ENCODE measurements at places on chromosomes 13 and 19.

DNA sequence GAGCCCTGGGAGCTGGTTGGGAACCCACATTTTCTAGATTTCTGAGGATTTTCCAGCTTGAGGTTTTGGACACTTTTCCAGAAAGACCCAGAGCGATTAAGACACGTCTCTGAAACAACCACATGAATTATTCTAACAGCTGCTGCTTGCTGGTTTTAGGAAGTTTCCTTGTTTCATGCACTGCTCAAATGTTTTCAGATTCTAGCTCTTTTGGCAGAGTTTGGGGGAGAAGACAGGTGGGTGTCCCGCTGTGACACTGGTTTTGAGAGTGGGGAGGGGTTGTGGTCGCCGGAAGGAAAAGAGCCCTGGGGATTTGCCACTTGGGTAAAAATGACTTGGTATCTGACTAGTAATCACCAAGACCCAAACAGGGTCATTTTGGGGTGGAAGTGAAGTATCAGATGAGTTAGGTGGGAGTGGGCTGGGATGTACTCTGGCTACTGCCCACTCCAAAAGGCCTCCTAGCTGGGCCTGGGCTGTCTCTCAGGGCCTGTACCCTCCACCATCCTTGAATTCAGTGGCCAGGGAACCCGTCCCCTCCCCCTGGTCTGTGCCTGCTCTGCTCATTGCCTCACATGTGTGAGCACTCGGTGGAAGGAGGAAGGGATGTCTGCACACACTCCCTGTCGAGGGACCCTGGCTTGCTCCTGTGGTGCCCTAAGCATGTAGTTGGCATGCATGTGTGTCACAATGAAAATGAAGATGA is 13.2 kb downstream of the GATAD2A start:
- DNase-seq = no peak

DNA sequence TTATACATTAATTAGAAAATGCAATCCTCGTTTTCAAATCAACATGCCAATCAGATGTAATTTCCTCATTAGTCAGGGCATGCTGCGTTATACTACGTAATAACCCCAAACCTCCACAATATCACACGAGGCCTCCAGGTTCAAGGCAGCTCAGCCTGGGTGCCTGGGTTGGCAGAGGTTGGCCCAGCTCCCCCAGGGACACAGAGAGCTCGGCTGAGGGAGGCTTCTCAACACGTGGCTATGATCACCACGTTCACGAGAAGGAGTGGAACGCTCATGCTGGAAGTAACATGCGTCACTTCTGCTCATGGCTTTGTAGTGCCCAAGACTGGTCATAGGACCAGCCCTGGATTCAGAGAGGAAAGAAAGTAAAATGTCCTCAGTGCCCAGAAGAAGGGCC is 144.9 kb upstream of the SOX1 start:
- no peak for DNase-seq

DNA sequence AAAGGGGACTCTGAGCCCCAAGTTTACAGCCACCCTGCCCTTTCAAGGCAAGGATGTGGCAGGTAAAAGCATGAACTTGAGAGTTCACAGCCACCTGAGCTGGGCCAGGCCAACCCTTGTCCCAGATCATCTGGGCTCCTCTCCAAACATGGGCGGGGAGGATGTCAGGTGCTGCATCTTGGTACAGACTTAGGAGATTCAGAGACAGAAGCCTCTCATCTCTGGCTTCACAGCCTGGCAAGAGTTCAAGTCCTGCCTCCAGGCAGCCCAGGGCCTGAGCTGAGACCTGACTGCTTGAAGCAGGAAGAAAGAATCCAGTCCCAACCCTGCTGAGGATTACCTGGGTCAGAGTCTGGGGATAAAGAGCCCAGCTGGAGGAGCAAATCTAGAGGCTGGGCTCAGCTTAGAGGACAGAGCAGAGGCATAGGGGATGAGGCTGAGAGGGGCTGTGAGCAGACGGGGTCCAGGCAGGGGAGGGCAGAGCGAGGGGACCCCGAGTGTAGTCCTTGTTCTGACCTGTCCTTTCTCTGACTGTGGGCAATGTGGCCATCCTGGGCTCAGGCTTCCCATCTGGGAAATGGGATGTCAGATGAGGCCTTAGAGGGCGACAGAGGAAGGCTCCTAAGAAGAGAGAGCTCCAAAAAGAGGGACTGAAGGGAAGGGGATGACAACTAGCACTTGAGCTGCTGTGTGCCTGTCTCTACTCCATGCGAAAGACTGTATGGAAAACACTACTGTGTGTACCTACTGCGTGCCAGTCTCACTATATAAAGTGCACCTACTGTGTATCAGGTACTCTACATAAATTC is 6.6 kb upstream of the OR10H5 start:
- DNase-seq = peak; percentile 2

GRCh38 chr19:43464134-43464775 is 1.2 kb downstream of the LYPD3 start:
- peak; percentile 86 for DNase-seq

DNA sequence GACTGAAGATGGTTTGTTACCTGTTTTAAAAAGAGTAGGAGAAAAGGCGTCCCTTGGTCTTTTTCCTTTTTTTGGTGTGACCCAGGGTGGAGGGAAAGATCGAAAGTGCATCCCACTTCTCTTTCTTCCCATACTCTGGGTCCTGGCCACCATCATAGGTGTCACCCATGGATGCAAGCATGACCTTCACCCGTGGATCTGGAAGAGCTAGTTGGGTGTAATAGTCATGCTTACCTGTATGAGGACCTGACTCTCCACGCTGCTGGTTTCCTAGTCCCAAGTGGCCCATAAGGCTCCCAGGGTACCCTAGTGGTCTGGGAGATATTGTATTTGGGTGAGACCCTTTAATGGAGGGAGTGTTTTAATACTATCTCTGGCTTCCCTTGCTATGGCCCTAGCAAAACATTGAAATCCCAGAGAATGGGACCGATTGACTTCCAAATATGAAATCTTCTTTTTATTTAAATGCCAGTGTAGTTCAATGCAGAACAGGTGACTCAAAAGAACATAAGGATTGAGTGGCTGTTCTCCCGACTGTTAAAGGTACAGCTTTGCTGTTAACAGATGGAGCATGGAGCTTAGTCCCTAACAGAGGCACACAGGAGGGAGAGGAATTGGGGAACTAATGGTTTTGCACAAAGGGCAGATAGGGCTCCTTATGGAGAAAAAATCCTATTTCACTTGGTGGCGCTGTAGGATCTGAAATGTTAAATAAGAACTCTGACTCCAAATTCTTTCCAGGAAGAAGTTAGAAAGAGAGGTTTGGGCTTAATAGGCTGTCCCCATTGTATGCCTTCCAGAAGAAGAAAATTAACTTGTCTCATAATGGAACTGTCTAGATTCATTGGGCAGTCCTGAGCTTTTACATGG is 7.0 kb upstream of the ZNF550 start:
- DNase-seq = no peak

DNA sequence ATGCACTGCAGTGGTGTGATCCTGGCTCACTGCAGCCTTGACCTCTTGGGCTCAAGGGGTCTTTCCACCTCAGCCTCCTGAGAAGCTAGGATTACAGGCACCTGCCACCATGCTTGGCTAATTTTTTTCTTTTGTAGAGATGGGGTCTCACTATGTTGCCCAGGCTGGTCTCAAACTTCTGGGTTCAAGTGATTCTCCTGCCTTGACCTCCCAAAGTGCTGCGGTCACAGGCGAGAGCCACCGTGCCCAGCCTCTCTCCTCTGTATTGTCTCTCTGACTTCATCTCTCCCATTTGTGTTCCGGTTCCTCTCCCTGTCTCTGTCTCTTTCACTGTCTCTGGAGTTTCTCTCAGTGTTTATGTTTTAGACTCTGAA is 1.7 kb upstream of the C19orf85 start:
- no peak for DNase-seq

GRCh38 chr19:17762505-17763229 is 11.4 kb downstream of the FCHO1 start:
- no peak for DNase-seq

DNA sequence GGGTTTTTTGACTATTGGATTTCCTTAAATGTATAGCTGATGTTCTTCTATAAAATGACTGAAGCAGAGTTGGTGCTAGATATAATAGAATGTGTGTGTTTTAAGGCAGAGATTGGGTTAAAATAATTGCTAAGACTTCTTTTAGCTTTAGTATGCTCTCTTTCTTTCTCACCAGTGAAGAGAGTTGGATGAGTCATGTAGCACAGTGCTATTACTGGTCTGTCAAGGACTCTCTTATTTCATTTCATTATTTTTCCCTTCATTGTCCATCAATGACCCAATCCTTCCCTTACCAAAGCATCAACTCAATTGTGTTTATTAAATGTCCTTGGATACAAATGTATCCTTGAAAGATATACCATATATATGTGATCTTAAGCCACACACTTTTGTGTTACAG is 268.9 kb downstream of the IRS2 start:
- no peak for DNase-seq

DNA sequence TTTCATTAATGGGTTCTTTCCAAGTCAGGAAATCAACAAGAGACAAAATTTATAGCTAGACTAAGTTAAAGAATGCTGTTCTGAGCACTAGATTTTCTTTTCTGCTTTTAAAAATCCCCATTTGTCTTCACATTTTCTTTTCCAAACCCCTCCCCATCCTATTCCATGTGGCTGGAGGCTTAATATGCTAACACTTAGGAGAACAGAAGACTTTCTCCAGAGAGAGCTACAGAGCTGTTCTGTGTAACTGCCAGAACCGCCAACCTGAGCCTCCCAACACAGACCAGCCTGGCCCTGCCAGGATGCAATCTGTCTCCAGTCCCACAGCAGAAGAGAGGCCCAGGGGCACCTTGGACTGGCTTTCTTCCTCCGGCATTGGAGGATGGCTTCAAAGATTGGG is 264.1 kb downstream of the NDFIP2 start:
- DNase-seq = no peak

DNA sequence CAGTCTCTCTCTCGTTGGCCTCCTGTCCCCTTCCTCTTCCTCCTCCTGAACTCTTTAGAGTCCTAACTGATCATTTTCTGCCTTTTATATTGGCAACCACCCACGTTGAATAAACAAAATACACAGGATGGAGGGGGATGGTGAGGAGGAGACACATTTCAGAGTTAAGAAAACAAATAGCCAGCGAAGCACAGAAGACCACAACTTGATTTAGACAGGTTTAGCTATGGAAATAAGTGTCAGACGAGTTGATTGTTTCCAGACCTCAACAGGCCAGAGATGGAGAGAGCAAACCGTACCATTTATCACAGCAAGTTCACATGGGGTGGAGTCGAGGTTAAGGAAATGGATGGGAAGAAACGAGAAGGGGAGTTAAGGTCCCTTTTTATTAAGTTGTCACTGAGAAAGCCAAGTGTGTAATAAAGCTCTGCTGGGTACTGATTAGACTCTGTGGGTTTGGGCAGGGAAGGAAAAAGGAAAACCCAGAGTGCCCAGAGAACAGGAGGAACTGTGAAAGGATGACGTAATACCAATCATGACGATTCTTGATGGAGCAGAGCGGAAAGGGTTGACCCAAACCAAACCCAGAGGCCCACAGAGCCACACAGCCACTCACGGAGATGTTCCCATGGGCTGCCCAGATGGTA is 11.1 kb upstream of the SERP2 start:
- DNase-seq = no peak

DNA sequence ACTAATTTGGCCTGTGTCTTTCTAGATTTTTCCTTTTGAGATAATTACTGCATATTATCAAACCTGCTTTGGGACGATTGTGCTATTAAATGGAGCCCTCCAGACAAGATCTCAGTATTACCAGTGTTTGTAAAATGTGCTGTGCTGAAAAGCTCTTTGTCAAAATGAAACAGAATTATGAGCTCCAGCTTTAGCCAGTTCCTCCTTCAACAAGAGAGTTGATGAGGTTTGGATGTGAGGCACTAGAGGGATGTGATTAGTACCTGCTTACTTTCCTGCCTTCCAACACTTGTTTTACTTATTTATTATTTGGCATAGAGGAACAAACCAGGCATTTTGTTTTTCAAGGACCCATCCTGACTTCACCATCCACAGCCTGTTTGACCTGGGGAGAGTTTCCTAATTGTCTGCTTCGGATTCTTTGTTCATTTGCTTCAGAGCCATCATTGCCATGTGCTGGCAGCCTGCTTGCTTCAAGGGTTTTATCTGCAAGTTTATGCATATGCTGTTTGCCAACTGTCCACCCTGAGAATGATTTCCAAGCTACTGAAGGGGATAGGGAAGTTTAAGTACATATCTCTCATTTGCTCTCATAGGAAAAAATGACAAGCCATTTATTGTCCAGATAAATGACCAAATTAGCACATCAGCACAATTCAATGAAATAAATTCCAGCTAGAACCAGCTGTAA is 32.9 kb upstream of the CPB2 start:
- no peak for DNase-seq

- no peak for DNase-seq
Measured at GRCh38 chr19:3119693-3120380, 16.0 kb upstream of the GNA15 start.

DNA sequence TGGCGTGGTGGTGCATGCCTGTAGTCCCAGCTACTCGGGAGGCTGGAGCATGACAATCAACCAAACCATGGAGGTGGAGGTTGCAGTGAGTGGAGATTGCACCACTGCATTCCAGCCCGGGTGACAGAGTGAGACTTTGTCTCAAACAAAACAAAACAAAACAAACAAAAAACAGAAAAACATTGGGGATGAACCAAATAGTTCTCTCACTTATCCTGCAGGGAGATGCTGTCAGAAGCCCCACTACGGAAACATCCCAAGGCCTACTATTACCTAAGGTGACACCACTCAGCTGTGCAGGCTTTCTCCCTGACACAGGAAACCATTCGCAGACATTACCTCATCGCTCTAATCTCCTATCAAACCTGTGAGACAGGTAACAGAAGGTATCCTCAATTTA is 113.5 kb downstream of the FOXO1 start:
- peak; percentile 37 for DNase-seq

DNA sequence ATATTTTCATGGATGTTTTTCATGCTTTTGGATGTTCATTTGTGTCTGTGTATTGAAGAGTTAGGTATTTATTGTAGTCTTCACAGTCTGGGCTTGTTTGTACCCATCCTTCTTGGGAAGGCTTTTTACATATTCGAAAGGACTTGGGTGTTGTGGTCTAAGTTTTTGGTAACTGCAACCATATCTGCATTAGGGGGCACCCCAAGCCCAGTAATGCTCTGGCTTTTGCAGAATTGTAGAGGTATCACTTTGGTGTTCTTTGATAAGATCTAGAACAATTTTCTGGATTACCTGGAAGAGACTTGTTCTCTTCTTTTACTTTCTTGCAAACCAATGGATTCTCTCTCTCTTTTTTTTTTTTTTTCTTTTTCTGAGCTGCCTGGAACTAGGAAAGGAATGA is 581.3 kb downstream of the DACH1 start:
- DNase-seq = peak; percentile 25

DNA sequence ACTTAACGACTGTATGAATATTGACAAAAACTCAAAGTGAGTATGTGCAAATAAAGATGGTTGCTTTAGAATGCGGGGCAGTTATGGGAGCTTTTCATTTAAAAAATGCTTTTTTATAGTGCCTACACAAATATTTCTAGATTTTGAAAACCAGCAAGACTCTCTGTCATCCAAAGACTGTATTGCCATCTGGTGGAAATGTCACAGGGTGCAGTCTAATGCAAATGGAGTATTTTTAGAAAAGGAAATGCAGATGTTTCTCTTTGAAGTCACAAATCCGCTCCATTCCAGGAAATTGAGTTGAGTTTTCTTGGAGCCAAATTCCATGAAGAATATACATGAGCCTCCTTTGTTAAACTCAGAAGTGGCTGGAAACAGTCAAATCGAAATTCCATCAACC is 2.3 kb upstream of the C1QTNF9B start:
- DNase-seq = peak; percentile 42

GRCh38 chr19:34430738-34431625 is 2.8 kb downstream of the UBA2 start:
- peak; percentile 44 for DNase-seq

- DNase-seq = no peak
Measured at GRCh38 chr13:61286148-61286745, 129.4 kb downstream of the PCDH20 start.
